Lung (tissue), 17 donors: ENCODE measurements at places on chromosomes 11 and 22. TPM values are rescaled to one million over a fixed set of nuclear protein-coding genes. Genes with fewer than 3 reads are reported as not detected.

The RFPL1 gene
- total RNA-seq: not detected

The STK33 gene
- 36.5 TPM for total RNA-seq

The H19 gene
- total RNA-seq: 1,932 TPM

The HTR3A gene
- total RNA-seq: not detected

DNA sequence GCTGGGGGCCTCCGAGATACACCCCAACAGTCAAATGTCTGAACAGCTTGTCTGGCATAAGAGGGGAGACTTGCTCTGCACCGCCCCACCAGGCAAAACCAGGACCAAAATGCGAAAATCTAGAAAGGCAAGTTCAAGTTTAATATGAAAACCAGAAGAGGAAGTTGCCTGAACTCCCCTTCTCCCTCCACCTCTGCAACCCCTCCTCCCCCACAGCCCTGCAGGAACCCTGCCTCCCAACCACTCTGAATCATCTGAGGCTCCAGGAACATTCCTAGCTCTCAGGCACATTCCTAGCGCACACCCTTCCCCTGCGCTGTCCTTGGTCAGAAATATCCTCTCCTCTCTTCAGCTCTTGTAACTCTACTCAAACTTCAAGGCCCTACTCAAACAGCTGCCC is 36.7 kb downstream of the ISX start:
- no peaks in the 10 kb centered on the region for H3K4me1 ChIP-seq
- no peaks in the 10 kb centered on the region for H3K36me3 ChIP-seq
- no peak overlapping the region for H3K27ac ChIP-seq
- DNase-seq: peak; percentile 1
- no peak overlapping the region for H3K4me3 ChIP-seq
- no peaks in the 10 kb centered on the region for H3K27me3 ChIP-seq

DNA sequence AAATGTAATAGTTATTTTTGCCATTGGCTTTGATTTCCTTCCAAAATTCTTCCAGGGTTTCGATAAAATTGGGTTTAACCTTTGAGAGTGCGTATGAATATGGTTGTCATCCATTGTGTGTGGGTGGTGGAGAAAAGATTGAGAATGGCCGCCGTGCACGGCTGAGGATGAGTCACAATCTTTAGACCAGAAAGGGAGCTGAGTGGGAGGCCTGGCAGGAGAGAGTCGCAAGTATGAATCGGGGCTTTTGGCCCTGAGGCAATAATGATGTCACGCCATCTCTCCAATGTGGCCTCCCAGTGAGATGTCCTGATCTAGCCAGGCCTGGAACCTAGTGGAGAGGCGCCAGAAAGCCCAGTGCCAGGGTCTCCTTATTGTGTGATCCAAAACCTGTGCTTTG is 33.1 kb upstream of the SMPD1 start:
- no peaks in the 10 kb centered on the region for H3K36me3 ChIP-seq
- no peak overlapping the region for H3K27ac ChIP-seq
- no peak overlapping the region for H3K4me3 ChIP-seq
- no peak for DNase-seq
- H3K4me1 ChIP-seq: peaks cover 13% of the 10 kb centered on the region
- H3K27me3 ChIP-seq: no peaks in the 10 kb centered on the region

- H3K4me1 ChIP-seq: no peaks in the 10 kb centered on the region
- no peak for DNase-seq
- H3K4me3 ChIP-seq: no peak overlapping the region
- H3K27ac ChIP-seq: no peak overlapping the region
- no peaks in the 10 kb centered on the region for H3K27me3 ChIP-seq
Observed at GRCh38 chr22:20810645-20811044, 36.7 kb downstream of the SERPIND1 start.

GRCh38 chr11:99066618-99067317 is 46.0 kb downstream of the CNTN5 start:
- DNase-seq: peak; percentile 15
- no peaks in the 10 kb centered on the region for H3K36me3 ChIP-seq
- no peaks in the 10 kb centered on the region for H3K4me1 ChIP-seq
- H3K27me3 ChIP-seq: no peaks in the 10 kb centered on the region

GRCh38 chr11:117016246-117016645 is 82.0 kb downstream of the SIK3 start:
- H3K4me1 ChIP-seq: peaks cover 2% of the 10 kb centered on the region
- no peak overlapping the region for H3K27ac ChIP-seq
- H3K27me3 ChIP-seq: no peaks in the 10 kb centered on the region
- no peak for DNase-seq
- no peaks in the 10 kb centered on the region for H3K36me3 ChIP-seq

DNA sequence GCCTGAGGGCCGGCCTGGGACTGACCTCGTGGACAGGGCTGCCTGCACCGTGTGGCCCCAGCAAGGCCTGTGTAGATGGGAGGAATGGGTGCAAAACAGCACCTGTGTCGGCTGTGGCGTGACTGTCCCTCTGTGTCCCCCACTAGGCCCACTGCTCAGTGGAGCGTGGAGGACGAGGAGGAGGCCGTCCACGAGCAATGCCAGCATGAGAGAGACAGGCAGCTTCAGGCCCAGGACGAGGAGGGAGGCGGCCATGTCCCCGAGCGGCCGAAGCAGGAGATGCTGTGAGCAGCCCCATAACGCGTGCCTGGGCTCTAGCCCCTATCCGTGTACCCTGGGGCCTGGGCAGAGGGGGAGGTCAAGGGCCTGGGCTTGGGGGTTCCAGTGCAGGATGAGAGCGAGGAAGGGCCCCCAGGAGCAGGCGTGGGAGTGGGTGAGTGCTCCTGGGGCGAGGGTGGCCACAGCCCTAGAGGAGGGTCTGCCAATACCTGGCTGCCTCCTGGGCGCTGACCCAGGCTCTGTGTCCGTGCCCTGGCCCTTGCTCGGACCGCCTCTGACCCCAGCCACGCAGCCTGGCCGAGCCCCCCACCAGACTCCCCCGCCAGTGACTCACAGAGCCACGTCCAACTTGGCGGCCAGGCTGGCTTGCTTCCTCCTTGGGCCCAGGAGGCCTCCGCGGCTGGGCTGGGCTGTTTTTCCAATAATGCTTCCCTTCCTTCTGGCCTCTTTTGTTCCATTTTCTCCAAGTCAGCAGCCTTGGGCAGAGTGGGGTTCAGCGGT is 11.6 kb downstream of the PRR33 start:
- H3K36me3 ChIP-seq: no peaks in the 10 kb centered on the region
- peak; percentile 14 for DNase-seq
- H3K27ac ChIP-seq: peak overlapping the region; percentile 93
- no peak overlapping the region for H3K4me3 ChIP-seq
- peaks cover 10% of the 10 kb centered on the region for H3K4me1 ChIP-seq
